NCI-H446 (cell line): ENCODE measurements at places on chromosomes 12 and 14.

DNA sequence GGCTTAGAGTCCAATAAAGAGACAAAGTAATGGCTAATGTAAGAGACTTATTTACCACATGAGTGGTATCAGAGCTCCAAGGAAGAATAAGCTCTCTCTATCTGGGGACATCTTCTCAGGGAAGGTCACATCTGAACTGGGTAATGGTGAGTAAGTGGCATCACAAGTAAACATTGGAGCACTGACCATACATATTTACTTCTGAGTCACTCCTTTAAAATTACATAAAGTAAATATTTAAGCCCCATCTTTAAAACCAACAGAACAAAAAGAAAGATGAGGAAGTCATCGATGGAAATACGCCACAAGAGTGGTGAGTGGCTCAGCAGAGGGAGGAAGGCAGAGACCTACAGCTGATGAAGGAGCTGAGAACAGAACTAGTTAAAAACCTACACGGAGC lies 159.9 kb downstream of the DUSP6 start:
- DNase-seq, result no peak

- no peak for DNase-seq
Observed at GRCh38 chr12:128536810-128537209, 269.8 kb downstream of the TMEM132C start.

GRCh38 chr14:78358591-78358990 lies 188.4 kb downstream of the NRXN3 start:
- no peak for DNase-seq

GRCh38 chr12:68532204-68532886 lies 78.4 kb upstream of the RAP1B start:
- DNase-seq, result no peak

DNA sequence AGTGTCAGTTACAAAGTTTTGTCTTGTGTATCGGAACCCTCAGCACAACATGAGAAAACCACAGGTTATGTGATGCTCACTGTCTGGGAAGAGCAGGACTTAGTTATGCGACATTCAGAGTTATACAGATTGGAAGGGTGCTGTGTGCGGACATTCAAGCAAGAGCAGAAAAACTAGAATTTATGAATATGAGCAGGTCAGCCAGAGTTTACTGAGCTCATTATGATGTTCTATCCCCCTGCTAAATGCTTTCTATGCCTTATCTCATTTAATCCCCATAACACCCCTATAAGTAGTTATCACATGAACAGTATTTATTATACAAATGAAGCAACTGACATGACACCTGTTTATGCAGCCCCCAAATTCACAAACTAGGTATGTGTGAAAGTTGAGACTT lies 1083.2 kb downstream of the FLRT2 start:
- no peak for DNase-seq

- DNase-seq, result no peak
Observed at GRCh38 chr12:127771546-127771945, 495.4 kb upstream of the TMEM132C start.
